ENCODE measurements at places on chromosomes 2 and 18. TPM values are rescaled to one million over a fixed set of nuclear protein-coding genes. Genes with fewer than 3 reads are reported as not detected.

MC4R gene
- total RNA-seq: 0.21 TPM

DNA sequence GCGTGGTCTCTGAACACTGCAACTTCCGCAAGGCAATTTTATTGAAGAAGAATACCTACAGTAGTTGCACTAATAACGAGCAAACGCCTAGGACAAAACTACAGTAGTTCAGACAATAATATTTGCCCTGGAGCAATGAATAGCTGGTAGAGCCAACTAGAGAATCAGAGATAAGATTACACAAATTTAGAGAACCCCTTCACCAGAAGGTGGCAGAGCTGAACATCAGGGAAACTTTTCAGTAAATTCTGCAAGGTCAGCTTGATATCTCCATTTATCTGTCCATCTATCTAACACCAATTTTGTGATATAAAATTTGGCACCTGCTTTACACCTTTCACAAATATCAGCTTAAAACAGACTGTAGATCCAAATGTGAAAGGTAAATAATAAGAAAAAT, 43.8 kb downstream of the CDH19 start:
- DNase-seq: peak; percentile 35

DNA sequence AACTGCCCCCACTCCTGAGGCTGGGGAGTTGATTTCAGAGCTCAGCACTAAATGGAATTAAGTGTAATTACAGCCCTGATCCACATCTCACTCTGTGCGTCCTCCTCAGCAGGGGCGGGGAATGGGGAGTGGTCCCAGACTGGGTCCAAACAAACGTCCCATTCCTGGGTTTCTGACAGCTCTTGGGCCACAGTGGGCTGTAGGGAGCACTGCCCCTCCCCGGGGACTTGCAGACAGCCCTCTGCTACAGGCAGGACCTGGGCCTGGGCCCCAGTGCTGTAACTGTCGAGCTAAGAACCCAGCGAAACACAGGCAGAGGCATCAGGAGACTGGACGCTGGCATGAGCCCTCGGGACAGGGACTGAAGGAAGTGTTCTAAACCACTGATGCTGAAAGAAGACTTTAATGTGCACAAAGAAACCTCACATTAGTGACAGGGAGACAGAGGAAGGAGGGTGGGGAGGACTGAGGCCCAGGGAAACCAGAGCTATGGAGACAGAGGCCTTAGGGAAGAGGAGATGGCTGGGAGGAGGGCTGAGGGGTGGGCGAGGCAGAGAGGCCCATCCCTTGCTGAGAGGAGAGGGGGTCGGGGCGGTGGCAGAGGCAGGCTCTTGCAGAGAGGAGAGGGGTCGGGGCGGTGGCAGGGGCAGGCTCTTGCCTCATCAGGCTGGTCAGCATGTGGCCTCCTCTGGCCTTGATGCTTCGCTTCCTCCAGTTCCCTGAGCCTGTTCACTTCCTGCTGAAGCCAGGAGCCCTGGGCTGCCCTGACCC, 5.8 kb upstream of the SEMA4C start:
- DNase-seq: peak; percentile 48

DNA sequence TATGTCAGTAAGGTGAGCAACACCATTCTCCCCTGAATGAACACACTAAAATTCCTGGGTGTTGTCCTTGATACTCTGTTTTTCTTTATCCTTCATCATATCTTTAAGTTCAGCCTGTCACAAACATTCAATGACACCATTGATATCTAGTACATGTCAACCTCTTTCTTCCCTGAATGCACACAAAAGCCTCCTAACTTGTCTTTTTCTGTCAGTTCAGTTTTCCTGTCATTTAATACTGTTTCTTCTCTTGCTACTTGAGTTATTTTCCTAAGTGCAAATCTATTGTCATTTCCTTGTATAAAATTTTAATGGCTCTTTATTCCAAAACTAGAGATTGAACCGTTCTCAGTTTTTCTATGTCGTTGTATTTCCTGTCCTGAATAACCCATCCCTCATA, 1107.6 kb upstream of the SLC39A10 start:
- no peak for DNase-seq

DNA sequence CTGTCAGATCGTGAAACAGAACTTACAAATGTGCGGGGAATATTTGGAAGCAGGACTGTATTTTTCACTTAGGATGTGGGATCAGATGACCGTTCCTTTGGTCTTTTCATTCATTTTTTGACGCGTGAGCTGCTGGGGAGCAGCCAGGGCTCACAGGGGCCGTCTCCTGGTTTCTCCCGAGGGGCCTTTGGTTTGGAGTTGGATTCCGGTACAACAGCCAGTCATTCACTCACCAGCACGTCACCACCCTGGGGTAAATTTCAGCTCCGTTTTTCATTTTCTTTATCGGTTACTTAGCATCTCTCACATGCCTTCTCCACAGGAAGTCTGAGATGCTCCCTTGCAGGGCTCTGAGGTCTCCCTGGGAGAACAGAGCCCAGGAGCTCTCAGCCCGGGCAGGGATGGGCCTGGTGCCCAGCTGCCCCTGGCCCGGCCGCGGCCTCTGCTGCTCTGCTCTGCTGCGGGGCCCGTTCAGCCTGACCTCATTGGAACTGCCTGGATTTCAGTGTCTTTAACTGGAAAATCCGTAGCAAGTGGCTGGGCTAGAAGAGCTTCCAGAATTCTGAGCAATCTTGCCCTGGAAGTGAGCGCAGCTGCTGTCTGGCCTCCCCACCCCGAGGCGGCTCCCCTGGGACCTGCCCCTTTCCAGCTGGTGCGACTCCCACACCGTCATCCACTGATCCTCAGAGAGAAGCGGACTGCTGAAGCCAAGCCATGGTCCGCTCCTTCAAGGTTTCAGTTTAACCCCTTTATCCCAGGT, 335.6 kb downstream of the EIPR1 start:
- DNase-seq: peak; percentile 82

DNA sequence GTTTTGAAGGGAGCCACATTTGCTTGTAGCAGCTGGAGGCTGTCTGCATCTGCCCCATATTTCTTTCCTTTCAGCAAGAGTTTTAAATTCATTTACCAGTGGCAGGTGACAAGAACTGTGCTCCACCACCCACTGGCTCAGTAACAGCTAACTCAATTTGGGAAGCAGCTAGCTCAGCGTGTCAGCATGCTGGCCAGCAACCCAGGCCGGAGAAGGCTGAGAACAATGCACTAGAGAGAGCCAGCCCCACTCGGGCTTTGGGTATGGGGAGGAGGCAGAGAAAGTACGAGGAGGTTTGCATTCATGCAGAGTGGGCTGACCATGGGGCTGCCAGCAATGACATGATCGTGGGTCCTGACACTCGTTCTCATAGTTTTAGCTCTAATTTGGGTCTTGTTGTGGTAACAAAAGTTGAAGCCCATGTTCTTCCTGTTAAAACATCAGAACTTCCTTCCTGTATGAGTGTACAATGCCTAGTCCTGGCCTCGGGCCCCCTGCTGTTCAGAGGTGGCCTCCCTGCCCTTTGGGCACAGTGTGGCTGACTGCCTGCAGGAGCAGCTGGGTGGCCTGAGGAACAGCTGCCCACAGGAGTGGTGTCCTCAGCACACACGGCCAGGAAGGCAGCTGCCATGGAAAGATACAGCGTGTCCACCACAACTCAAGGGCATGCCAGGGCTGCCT, 23.0 kb downstream of the CDC42EP3 start:
- DNase-seq: peak; percentile 88

GRCh38 chr2:160309585-160309984, 109.5 kb upstream of the ITGB6 start:
- DNase-seq: no peak

GRCh38 chr2:241559323-241560161, 997 bp downstream of the BOK start:
- DNase-seq: no peak
